ENCODE measurements at places on chromosomes 5 and 9.
A peak's percentile ranks its signal among the peaks of the same experiment; 100 is the strongest.

- no peak for DNase-seq
Measured at GRCh38 chr5:95533106-95533505, 21.7 kb downstream of the SKIC3 start.

- DNase-seq = peak; percentile 31
Measured at GRCh38 chr9:92969516-92970466, 22.5 kb downstream of the FGD3 start.

DNA sequence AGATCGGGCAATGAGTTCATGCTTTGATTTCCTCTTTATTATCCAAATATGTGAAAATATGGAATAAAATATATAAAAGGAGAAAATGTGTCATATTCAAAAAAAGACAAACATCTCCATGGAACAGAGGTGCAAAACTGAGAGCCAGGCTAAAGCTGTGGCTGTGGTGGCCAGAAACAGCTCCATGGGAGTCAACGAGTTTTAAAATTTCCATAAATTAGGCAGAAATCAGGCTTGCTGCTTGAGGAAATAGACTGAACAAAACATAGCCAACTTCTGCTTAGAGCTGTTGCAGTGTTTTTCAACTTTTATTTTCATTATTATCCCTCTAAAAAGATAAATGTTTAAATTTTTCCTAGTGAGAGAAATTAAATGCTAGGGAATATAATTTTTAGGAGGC is 110.8 kb upstream of the SLC30A5 start:
- DNase-seq = no peak

DNA sequence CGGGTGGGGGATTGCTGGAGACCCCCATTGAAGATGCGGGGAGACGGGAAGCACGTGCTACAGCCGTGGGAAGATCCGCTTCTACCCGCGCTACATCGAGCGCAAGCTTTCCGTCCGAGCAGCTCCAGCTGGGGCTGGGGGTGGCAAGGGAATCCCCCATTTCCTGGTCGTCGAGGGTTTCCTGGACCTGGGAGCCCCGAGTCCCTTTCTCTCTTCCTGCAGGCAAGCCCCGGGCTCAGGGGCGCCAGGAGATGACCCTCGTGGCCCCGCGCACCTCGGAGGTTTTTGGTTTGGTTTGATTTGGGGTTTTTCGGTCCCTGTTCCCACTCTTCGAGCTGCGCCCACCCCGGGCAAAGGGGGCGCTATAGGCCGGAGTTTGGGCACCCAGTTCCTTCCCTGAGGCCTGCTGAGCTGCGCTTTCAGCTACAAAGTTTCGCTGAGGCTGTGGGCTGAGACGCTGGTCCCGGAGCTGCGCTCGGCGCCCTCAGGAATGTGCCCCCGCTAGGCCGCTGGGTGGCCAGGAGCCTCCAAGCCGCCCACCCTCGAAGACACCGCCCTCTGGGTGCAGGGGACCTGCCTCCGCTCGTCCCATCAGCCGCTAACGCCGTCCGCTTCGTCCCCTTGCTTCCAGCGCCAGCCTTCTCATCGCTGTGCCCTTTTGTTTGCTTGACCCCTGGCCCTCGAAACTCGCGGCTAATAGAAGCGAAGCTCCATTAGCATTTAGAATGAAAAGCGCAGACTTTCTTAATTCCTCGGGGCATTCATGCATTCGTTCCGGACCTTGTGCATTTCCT is 2.9 kb downstream of the NR4A3 start:
- DNase-seq = peak; percentile 89

DNA sequence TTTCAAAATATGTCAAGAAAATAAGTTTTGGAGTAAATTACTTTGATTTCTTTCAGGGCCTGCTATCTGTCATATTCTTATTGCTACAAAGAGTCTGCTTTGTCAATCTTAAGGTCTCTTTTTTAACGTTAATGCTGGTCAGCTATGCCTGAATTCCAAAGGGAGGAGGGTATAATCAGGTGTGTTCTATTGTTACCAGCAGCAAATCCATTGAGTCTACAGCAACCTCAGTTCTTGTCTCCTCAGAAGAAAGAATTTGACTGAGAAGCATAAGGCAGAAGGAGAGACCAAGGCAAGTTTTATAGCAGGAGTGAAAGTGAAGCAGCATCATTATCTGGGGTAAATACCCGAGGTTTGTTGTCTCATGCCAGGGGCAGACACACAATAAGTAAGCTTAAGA is 23.7 kb upstream of the MINAR2 start:
- no peak for DNase-seq

GRCh38 chr5:106241409-106241808 is 1429.3 kb downstream of the EFNA5 start:
- DNase-seq = no peak

- no peak for DNase-seq
Measured at GRCh38 chr9:37620396-37620795, 28.0 kb upstream of the TOMM5 start.

GRCh38 chr9:108356806-108357205 is 499.0 kb downstream of the ACTL7B start:
- no peak for DNase-seq

Data from activated T-cell treated with anti-CD3 and anti-CD28 coated beads, Interleukin-2, amount 50 U/mL, for 48 hours (primary cell).